Hematopoietic multipotent progenitor cell (in vitro differentiated cells): ENCODE measurements at places on chromosomes 5 and 9. TPM values are rescaled to one million over a fixed set of nuclear protein-coding genes. Genes with fewer than 3 reads are reported as not detected.

The TEX48 gene
- total RNA-seq: not detected

The C9orf153 gene
- total RNA-seq: 0.81 TPM

DNA sequence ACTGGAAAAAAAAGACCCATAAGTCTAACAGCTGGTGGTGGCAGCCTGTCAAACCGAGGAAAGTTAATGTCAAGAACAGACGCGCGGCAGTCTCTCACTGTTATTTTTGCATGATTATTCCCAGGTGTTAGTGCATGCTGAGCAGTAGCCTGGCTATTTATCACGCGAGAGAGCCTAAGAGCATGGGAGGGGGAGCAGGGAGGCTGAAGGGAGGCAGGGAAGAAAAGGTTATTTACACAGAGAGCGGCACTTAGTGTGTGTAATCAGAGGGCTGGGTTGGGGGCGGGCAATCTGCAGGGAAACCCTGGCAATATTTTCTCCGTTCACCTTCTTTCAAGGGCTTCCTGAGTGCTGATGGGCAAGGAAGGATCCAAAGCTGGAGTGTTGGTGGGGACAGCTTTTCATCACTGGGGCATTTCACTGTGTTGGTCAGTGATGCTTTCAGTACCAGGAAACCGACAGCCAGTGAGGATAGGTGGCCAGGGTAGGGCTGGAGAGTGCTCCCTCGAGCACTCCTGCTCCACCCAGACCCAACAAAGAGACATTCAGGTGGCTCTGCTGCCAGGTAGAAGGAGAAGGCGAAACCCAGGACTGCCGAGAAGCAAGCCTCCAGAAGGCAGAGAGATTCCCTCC lies 39.6 kb downstream of the ZNF608 start:
- DNase-seq: no peak

DNA sequence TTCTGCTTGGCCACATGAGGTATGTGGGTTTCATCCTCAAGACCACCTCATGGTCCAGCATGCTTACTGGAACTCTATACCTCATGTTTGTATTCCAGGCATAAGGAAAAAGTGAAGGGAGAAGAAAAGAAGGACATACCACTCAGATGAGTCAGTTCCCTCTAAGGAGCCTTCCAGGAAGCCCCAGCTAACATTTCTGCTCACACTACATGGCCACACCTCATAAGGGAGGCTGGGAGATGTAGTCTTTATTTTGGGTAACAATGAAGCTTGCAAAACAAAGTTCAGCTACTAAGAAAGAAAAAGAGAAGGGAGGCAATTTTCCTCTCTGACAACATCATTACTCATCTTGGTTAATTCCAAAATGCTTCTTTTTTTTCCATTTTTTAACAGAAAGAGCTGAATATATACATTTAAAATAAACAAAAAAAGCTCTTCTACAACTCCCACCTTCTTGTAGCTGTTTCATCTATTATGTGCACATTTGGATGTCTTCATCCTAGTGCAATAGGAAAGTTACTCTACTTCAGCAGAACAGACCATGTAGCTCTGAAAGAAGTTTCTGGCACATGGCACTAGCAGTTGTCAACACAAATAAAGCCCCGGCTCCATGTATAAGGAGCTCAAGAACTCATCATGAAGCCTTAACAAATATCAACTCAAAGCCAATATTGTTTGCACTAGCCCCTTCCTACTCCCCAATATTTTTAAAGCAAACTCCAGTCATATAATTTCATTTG lies 123.6 kb upstream of the CCDC112 start:
- no peak for DNase-seq

DNA sequence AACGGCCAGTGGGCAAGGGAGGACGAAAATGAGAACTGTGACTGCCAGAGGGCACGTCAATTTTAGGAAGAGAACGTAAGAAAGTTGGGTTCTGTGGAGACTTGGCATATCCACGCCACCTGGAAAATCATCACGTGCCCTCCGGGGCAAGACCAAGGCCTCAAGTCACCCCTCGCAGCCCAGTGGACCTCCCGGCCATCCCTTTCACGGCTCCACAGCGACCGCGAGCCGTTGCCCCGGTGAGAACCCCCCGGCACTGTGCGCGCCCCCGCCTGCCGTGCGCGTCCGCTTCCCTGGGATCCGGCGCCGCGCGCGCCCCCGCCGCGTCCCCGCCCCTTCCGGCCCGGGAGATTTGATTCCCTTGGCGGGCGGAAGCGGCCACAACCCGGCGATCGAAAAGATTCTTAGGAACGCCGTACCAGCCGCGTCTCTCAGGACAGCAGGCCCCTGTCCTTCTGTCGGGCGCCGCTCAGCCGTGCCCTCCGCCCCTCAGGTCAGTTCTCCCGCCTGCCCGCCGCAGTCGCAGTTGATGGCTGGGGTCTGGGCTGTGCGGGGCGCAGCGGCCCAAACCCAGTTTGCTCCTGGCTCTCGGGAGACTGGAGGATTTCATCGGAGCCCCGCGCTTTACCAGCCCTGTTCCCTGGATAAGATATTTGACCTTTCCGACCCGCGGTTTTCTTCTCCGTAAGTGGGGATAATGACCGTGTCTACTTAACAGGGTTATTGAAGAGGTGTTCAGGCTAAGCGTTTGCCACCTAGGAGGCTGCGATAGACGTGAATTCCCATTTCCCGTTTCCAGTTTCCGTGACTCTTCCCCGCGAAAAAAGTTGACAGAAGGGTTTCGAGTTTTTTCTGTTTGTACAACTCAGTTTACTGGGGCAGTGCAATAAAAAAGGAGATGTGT lies at the start of gene MELK:
MELK (plus strand) TSS at position 381 of the 904 bp plus-strand sequence. CDS start 8,787 bp downstream, outside the sequence.
- peak; percentile 44 for DNase-seq

- DNase-seq: peak; percentile 41
These were observed 154.8 kb upstream of the TBC1D2 start for GRCh38 chr9:98410185-98410697.

DNA sequence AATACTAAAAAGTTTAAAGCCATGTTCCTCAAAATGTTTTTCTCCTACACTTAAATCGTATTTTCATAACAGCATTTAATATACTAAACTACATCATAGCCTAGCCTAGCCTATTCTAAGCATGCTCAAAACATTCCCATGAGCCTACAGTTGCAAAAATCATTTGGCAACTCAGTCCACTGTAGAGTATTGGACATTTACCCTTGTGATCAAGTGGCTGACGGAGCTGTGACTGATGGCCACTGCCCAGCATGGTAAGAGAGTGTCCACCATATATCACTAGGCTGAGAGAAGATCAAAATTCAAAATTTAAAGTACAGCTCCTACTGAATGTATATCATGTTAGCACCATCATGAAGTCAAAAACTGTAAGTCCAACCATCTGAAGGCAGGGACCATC lies 30.9 kb downstream of the SEMA5A start:
- no peak for DNase-seq
